ENCODE measurements at places on chromosomes 12 and 14.

- DNase-seq: peak; percentile 12
Observed at GRCh38 chr12:106629797-106630659, 47.2 kb downstream of the RFX4 start.

GRCh38 chr12:57005980-57006808, at the start of gene ZBTB39:
Gene ZBTB39 (minus strand): TSS chr12:57006546. CDS start chr12:57004917, 1,629 bp downstream.
- DNase-seq: peak; percentile 96

DNA sequence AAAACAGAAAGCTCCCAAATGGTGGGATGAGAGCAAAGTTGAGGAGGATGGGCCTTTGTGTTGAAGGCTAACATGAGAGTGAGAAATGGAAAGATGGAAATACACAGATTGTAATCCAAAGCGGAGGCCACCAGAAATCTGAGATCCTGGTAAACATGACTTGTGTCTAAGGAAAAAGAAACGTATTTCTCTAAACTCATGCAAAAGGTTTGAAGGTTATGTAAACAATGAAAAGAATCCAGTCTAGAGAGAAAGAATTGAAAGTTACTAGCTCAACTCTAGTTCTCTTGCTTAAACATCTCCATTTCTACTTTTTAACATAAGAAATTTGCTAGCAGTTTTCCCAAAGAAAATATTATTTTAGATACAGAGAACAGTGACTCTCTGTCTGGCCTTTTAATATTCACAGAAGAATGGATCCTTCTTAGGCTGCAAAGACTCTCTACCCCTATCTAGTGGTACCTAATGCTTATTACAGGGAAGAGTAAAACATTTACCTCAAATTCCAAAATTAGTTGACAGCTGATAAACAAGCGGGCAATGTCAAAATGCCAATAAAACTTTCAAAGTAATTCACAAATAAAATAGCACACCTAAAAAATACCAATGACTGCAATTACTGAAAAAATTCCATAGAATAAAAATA, 75.8 kb upstream of the SOX5 start:
- no peak for DNase-seq

GRCh38 chr14:103594265-103594664, 31.5 kb downstream of the COA8 start:
- DNase-seq: no peak

DNA sequence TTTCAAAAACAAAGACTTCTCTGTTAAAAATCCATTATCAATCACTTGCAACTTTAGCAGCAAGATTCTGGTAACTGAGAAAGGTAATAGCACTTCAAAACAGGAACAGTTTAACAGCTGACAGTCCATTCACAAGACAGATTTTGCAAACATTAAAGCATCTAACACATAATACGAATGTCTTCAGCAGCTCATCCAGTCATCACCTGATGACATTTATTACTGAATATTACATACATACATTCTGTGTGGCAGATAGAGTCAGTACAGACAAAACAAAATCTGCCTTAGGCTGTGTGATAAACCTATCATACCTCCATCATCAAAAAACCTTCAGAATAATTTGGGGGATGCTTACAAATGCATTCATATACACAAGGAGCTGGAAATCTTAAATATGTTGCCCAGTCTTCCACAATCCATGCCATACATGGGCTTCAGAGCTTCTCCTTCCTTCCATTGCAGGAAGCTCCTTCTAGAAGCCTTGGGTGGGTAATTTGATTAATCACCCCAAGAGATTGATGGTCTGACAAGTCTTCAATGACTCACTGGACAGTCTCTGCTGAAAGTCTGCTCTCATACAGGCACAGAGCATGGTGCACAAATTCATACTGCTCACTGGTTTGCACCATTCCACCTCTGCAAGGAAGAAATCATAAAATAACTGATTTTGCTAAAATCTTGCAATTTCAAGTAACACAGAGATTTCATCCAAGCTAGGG, 1.6 kb upstream of the PTPRB start:
- no peak for DNase-seq

- no peak for DNase-seq
Observed at GRCh38 chr14:100438271-100438670, 115.1 kb downstream of the SLC25A47 start.

GRCh38 chr14:71588028-71588427, 344.2 kb upstream of the RGS6 start:
- no peak for DNase-seq

- no peak for DNase-seq
Observed at GRCh38 chr14:56715938-56716337, 94.3 kb downstream of the OTX2 start.

DNA sequence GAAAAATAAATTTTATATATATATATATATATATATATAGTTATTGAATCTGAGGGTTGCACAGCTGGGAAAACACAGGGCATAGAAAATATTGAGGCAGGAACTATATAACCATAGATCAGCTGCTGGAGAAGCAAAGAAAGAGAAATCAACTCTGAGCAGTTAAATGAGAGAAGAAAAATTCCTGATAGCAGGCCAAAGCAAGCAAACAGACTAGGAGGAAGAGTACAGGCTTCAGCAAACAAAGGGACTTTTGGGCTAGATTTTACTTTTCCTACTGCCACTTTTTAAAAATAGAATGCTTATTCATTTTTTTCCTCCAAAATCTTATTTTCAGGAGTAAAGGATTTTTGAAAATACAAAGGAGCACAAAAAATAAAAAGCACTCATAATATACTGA, 216.0 kb upstream of the PRKD1 start:
- DNase-seq: no peak

- DNase-seq: no peak
Observed at GRCh38 chr12:125071456-125071855, 6.2 kb downstream of the AACS start.

GRCh38 chr12:112029301-112029700, 16.1 kb downstream of the ERP29 start:
- no peak for DNase-seq

DNA sequence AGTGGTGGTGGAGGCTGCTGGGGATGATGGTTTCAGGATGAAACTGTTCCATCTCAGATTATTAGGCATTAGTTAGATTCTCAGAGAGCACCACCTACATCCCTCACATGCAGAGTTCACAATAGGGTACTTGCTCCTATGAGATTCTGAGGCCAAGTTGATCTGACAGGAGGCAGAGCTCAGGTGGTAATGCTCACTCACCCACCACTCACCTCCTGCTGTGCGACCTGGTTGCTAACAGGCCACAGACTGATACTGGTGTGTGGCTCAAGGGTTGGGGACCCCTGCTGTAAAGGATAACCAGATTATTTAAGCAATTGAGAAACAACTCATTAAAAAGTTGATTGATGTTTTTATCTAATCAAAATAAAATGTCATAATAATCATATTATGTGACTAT, 248.5 kb downstream of the RERGL start:
- no peak for DNase-seq

- DNase-seq: no peak
Observed at GRCh38 chr14:89613260-89614008, 196.4 kb upstream of the FOXN3 start.

DNA sequence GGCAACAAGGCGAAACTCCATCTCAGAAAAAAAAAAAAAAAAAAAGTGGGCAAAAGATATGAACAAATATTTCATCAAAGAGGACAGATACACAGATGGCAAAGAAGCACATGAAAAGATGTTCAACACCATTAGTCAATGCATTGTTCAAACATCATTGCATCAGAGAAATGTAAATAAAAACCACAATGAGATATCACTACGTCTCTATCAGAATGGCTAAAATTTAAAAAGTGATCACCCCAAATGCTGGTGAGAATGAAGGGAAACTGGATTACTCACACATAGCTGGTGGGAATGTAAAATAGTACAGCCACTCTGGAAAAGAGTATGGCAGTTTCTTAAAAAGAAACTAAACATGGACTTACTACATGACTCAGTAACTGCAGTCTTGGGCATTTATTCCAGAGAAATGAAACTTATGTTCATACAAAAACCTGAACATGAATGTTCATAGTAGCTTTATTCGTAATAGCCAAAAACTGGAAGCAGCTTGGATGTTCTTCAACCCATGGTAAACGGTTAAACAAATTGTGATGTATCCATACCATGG, 3.6 kb downstream of the L2HGDH start:
- no peak for DNase-seq

- DNase-seq: no peak
Observed at GRCh38 chr14:88005050-88005481, at the start of gene GPR65. Gene GPR65 (plus strand): TSS chr14:88005135. CDS start chr14:88010848, 5,713 bp downstream.

GRCh38 chr12:11778713-11779685, 129.5 kb downstream of the ETV6 start:
- no peak for DNase-seq

- no peak for DNase-seq
Observed at GRCh38 chr12:48542300-48542928, 17.0 kb downstream of the OR8S1 start.

DNA sequence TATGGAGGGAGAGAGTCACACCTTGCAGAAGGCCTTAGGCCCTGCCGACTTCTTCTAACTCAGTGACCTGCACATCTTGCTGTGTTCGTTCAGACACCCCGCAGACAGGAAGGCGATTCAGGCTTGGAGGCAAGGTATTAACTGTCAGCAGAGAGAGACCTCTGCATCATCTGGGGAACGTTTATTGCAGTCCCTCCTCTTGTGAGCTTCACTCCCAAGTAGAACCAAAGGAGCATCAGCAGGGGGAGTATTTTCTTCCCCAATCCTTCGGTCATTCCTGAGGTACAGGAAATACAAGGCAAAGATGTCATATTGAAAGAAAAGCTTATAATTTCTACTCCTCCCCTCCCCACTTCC, 217.9 kb downstream of the CRADD start:
- no peak for DNase-seq

DNA sequence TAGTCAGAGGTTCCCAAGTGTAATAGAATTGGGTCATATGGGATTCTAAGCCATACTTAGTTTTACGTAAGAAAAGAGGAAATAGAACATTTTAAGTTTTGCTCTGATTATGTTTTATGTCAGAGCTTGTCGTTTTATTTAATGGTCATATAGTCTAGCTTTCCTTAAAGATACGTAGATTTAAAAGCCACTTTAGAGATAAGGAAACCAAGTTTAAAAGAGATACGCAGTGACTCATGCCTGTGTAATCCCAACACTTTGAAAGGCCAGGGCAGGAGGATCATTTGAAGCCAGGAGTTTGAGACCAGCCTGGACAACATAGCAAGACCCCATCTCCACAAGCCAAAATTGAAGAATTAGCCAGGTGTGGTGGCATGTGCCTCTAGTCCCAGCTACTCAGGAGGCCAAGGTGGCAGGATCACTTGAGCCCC, 19.5 kb downstream of the MAPK1IP1L start:
- DNase-seq: no peak

DNA sequence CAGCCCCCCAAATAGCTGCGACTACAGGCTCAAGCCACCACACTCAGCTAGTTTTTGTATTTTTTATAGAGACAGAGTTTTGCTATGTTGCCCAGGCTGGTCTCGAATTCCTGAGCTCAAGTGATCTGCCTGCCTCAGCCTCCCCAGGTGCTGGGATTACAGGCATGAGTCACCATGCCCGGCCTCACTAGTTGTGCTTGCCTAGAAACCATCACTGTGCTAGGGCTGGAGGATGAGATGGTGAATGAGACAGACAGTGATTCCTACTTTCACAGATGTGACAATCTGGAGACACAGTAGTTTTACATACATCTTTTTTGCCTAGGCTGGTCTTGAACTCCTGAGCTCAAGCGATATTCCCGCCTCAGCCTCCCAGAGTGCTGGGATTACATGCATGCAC, 7.5 kb upstream of the MSI1 start:
- no peak for DNase-seq

- no peak for DNase-seq
Observed at GRCh38 chr12:96981911-96982310, 74.9 kb downstream of the NEDD1 start.
